ENCODE measurements at places on chromosomes 1 and 21. TPM values are rescaled to one million over a fixed set of nuclear protein-coding genes. Genes with fewer than 3 reads are reported as not detected.

Gene MSH4
- 0.01 TPM for polyA plus RNA-seq

Gene CFAP141
- not detected for polyA plus RNA-seq

Gene PYHIN1
- polyA plus RNA-seq = not detected

Gene MYOG
- polyA plus RNA-seq = not detected

Gene LEMD1
- not detected for polyA plus RNA-seq

Gene FMOD
- polyA plus RNA-seq = 0.10 TPM

Gene AQP10
- polyA plus RNA-seq = not detected

Gene TPR
- 49.4 TPM for polyA plus RNA-seq

Gene FOXO6
- polyA plus RNA-seq = 0.05 TPM

Gene TNFSF4
- polyA plus RNA-seq = 44.9 TPM

Gene C1orf94
- not detected for polyA plus RNA-seq

Gene VWA5B1
- polyA plus RNA-seq = not detected

Gene FAM151A
- polyA plus RNA-seq = not detected

Gene DYRK3
- 3.4 TPM for polyA plus RNA-seq

Gene PTPN7
- 2.4 TPM for polyA plus RNA-seq

Gene GPR157
- polyA plus RNA-seq = 1.2 TPM

Gene RRP1B
- polyA plus RNA-seq = 13.0 TPM

Gene FAM177B
- not detected for polyA plus RNA-seq

Gene LDLRAP1
- 23.6 TPM for polyA plus RNA-seq

Gene ANKRD34A
- 0.41 TPM for polyA plus RNA-seq

Gene CNR2
- not detected for polyA plus RNA-seq

Gene CYP4X1
- 2.4 TPM for polyA plus RNA-seq

Gene TCHH
- polyA plus RNA-seq = not detected

Gene SAMSN1
- polyA plus RNA-seq = 2.5 TPM

Gene DNASE2B
- polyA plus RNA-seq = not detected

Gene KCNJ9
- polyA plus RNA-seq = not detected

Gene GJC2
- polyA plus RNA-seq = 0.75 TPM

Gene NEXN
- 1.0 TPM for polyA plus RNA-seq

Gene TMEM79
- polyA plus RNA-seq = 4.8 TPM

Gene LCE1A
- not detected for polyA plus RNA-seq

Gene ACOT7
- polyA plus RNA-seq = 105 TPM

Gene CNIH3
- polyA plus RNA-seq = 1.6 TPM

Gene MYOM3
- polyA plus RNA-seq = 0.06 TPM

Gene SIM2
- polyA plus RNA-seq = not detected

Gene OR2T33
- not detected for polyA plus RNA-seq

Gene S100A2
- 3.9 TPM for polyA plus RNA-seq

Gene HSD3B2
- polyA plus RNA-seq = not detected

Gene WDR77
- 116 TPM for polyA plus RNA-seq

Gene CLEC20A
- polyA plus RNA-seq = not detected

Gene CATSPERE
- 0.61 TPM for polyA plus RNA-seq

Gene OR2G6
- not detected for polyA plus RNA-seq

Gene PTPRC
- not detected for polyA plus RNA-seq

Gene LCE1D
- polyA plus RNA-seq = not detected

Gene SLC44A5
- 3.2 TPM for polyA plus RNA-seq

Gene PLA2G2F
- polyA plus RNA-seq = not detected

Gene KRTAP11-1
- polyA plus RNA-seq = not detected

Gene ANKRD45
- 0.19 TPM for polyA plus RNA-seq
